ENCODE measurements at places on chromosomes 13 and 19.

GRCh38 chr13:68199271-68199670, 969.1 kb upstream of the PCDH9 start:
- DNase-seq, result no peak

DNA sequence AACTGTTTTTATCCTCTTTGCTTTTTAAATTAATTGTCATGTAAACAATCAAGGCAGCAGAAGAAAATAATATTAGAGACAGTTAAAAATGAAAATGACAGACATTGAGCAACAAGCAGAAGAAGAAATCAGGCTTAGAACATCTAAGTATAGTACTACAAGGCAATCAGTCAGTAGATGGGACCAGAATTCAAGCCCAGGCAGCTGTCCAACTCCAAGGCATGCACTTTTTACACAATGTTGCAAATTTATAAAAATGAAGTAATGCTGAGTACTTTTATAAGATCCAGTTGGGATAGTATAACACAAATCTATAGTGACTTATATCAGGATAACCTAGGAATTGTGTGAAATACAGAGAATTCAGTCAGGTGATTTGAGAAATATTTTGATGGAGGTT, 2815.8 kb downstream of the PCDH9 start:
- DNase-seq, result no peak

- no peak for DNase-seq
Measured at GRCh38 chr19:40623403-40624251, 22.5 kb downstream of the LTBP4 start.

DNA sequence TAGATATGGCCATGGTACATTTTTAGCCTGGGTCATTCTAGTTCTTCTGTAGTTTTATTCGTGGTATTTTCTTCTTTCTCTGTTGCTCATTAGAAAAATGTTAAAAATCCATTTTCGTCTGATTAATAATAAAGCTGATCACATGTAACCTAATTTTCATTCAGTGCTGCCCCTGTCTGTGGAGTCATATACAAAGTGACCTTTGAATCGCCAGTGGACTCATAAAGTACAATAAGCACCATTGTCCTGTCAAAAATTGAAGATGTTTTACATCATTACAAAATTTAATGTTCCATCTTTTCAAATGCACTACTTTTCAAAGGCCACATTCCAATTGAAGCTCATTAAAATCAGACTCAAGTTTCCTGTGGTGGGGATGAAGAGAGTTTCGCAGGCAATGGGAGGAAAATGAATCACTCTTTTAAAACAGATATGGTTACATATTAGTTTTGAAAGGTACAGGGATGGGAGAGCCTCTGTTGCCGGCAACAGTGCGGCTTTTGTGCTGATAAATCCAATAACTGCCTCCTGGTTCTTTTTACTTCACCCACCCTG, 205.4 kb downstream of the ZNF536 start:
- DNase-seq, result no peak

All from activated T-helper 9 cell treated with anti-CD3 and anti-CD28 coated beads, Interleukin-2, amount 50 U/mL, for 16 hours (primary cell).